ENCODE measurements at places on chromosomes 5 and 9. TPM values are rescaled to one million over a fixed set of nuclear protein-coding genes. Genes with fewer than 3 reads are reported as not detected.

DNA sequence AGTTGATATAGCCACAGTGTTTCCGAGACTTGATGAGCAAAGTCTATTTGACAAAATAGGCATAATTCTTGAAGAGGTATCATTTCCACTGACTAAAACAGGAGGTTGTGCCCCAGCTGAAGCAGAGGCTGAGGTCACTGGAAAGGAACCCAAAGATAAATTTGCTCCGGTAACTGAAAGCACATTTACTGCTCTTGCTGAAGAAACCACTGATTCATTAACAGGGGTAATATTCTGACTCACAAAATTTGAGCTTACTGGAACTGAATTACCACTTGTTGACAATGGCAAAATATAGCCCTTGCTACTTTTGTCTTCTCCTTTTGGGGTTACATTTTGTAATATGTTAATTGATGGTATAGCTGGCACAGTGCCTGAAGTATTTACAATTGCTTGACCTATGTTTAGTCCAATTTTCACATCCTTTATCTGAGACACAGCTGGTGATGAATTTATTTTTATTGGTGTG, 30.2 kb downstream of the MLANA start:
- H3K4me1 ChIP-seq, result no peaks in the 10 kb centered on the region
- H3K4me3 ChIP-seq, result no peak overlapping the region
- no peak for DNase-seq
- no peaks in the 10 kb centered on the region for H3K27me3 ChIP-seq
- peaks cover 43% of the 10 kb centered on the region for H3K36me3 ChIP-seq

DNA sequence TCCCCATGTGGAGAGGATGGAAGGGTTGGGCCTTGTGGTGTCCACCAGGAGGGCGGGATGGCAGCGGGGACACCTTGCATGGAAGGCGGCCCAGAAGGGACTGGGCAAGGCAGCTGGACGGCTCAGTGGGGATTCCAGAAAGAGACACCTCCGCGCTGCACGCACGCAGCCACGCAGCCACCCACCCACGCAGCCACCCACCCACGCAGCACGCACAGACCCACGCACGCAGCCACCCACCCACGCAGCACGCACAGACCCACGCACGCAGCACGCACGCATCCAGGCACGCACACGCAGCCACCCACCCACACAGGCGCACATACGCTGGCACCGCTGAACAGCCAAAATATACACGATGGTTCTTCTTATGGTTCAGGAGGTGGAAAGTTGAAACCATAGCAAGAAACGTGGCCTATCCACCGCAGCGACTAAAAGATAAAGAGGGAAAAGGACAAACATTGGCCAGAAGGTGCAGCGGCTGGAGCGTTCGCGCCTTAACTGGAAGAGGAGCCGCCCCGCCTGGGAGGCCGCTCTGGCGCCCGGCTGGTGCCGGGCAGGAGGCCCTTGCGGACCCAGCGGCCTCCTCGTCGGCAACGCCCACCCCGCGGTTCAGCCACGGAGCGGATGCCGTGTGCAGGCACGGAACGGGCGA, 22.2 kb upstream of the EXOC3 start:
- H3K4me3 ChIP-seq, result no peak overlapping the region
- peaks cover 14% of the 10 kb centered on the region for H3K36me3 ChIP-seq
- H3K27me3 ChIP-seq, result no peaks in the 10 kb centered on the region

DNA sequence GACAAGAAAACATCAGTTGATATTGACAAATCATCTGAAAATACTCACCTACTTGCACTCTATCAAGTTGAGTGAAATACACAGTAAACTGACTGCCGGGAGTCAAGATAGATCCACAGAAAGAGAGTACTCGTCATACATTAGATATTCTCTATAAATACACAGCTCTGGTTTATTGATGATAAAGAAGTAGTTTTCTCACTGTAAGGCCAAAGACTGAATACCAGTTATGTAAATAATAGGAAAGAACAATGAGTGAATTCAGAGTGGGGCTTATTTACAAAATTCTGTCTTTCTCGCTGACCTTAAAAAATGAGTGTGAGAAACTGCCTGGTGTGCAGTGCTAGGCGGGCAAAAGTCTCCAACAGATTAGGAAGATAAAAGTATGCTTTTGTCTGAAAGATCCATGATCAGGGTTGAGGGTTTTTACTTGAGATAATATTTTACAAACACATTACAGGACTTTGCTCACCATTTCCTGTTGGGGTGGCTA, 341.0 kb downstream of the KCTD16 start:
- H3K27me3 ChIP-seq, result no peaks in the 10 kb centered on the region
- no peak overlapping the region for H3K4me3 ChIP-seq
- no peaks in the 10 kb centered on the region for H3K4me1 ChIP-seq
- no peak overlapping the region for H3K27ac ChIP-seq

DNA sequence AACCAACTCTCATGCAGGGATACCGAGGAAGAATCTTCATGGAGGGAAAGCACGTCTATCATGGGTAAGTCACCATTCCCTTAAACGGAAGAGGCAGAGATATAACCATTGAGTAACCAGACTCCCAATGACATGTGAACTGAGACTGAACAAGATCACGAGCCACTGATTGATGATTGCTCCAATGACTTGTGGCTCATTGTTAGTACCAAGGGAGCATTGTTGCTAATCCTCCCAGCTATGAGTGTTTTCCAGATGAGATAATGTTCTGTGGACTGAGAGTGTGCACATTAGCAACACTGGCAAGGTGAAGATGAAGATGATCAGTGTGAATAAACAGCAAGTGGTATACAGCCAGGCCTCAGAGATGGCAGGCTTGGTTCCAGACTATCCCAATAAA, 219.2 kb upstream of the MAP3K1 start:
- no peak for DNase-seq
- H3K27ac ChIP-seq, result no peak overlapping the region
- H3K4me1 ChIP-seq, result peaks cover 20% of the 10 kb centered on the region
- H3K4me3 ChIP-seq, result no peak overlapping the region

- no peak for DNase-seq
- no peak overlapping the region for H3K27ac ChIP-seq
- peaks cover 2% of the 10 kb centered on the region for H3K4me1 ChIP-seq
- peaks cover 9% of the 10 kb centered on the region for H3K27me3 ChIP-seq
- no peaks in the 10 kb centered on the region for H3K36me3 ChIP-seq
Observed at GRCh38 chr5:1118738-1119137, 6.9 kb upstream of the SLC12A7 start.

- H3K27ac ChIP-seq, result no peak overlapping the region
- DNase-seq, result no peak
- H3K4me1 ChIP-seq, result no peaks in the 10 kb centered on the region
- no peak overlapping the region for H3K4me3 ChIP-seq
- no peaks in the 10 kb centered on the region for H3K27me3 ChIP-seq
- no peaks in the 10 kb centered on the region for H3K36me3 ChIP-seq
Observed at GRCh38 chr5:3175416-3175815, 420.2 kb upstream of the IRX1 start.

GRCh38 chr5:14551211-14551610, 30.4 kb upstream of the OTULINL start:
- no peak overlapping the region for H3K27ac ChIP-seq
- H3K4me1 ChIP-seq, result peaks cover 7% of the 10 kb centered on the region
- peaks cover 7% of the 10 kb centered on the region for H3K27me3 ChIP-seq
- DNase-seq, result no peak
- no peak overlapping the region for H3K4me3 ChIP-seq

GRCh38 chr5:1203968-1204692, 2.7 kb downstream of the SLC6A19 start:
- no peak overlapping the region for H3K27ac ChIP-seq
- no peak for DNase-seq
- no peaks in the 10 kb centered on the region for H3K36me3 ChIP-seq

DNA sequence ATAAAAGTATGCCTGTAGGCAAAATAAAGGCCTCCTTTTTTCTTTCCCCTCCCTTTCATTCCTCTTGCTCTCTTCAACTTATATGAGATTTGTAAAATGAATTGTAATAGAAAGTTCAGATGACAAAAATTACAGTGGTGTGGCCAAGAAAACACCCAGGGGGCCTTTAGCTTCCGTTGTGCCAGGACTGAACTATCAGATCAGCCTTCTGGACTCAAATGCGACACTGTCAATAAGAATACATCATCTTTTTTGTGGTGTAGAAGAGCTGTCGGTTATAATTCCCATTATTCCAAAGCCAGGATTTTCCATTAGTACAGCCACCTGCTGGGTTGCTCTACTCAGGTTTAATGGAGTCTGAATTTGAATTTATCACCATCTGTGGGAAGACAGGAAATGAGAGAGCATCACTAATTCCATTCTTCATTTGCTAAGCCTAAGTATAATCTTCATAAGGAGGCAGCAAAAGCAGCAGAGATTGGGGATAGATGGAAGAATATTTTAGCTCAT, 443.4 kb downstream of the ANXA1 start:
- no peak overlapping the region for H3K27ac ChIP-seq
- H3K27me3 ChIP-seq, result no peaks in the 10 kb centered on the region
- no peaks in the 10 kb centered on the region for H3K4me1 ChIP-seq
- no peak for DNase-seq

GRCh38 chr9:132756214-132756845, 86.1 kb downstream of the GTF3C4 start:
- no peak overlapping the region for H3K27ac ChIP-seq
- H3K4me1 ChIP-seq, result no peaks in the 10 kb centered on the region
- no peak overlapping the region for H3K4me3 ChIP-seq
- H3K36me3 ChIP-seq, result no peaks in the 10 kb centered on the region

GRCh38 chr5:125835293-125836172, 587.7 kb upstream of the GRAMD2B start:
- no peak overlapping the region for H3K4me3 ChIP-seq
- no peaks in the 10 kb centered on the region for H3K36me3 ChIP-seq
- DNase-seq, result no peak
- H3K27me3 ChIP-seq, result no peaks in the 10 kb centered on the region

DNA sequence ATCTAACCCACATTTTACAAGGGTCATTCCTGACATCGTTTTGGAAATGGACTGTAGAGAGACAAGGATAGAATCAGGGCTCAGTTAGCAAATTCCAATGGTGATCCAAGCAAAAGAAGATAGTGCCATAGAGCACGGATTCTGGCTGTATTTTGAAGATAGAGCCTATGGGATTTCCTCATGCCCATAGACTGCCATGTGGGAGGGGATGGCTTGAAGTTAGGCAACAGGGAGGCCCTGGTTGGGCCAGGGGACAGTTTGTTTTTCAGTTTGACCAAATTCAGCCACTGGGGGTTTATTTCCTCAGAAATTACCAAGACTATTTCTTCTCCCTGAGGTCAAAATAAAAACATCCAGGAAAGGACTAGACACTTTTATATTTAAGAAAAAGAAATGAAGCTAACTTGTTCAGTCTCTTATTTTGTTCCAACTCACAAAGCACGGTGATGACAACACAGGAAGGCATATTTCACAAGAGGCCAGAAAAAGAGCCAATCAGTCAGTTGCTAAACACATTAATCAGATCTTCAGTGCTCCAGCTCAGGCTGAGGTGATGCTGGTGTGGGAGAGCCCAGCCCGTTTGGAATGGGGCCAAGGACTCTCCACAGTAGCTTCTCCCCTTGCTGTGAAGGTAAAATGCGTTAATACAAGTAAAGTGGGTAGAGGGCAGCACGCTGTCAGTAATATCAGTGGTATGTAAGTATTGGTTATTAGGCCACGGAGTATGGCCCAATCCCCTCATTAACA, 4.4 kb upstream of the DCTN4 start:
- no peak for DNase-seq
- H3K4me1 ChIP-seq, result peaks cover 11% of the 10 kb centered on the region
- no peaks in the 10 kb centered on the region for H3K36me3 ChIP-seq
- no peaks in the 10 kb centered on the region for H3K27me3 ChIP-seq
- no peak overlapping the region for H3K4me3 ChIP-seq

DNA sequence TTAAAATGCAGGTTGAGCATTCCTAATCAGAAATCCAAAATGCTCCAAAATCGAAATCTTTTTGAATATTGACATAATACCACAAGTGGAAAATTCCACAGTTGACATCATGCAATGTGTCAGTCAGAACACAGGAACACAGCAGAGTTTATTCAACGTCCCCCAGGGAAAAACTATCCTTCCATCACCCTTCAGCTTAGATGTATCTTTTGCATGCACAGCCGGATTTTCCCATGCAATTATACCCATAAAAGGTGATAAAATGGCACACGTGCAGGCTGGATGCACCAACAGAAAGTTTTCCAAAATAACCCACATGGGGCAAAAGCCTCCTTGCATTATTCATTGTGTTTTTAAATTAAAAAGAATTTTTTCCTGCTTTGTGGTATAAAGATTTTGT, 71.2 kb downstream of the RAB24 start:
- H3K4me3 ChIP-seq, result no peak overlapping the region
- H3K4me1 ChIP-seq, result peaks cover 2% of the 10 kb centered on the region
- H3K36me3 ChIP-seq, result peaks cover 21% of the 10 kb centered on the region
- H3K27me3 ChIP-seq, result no peaks in the 10 kb centered on the region
- H3K27ac ChIP-seq, result no peak overlapping the region
- no peak for DNase-seq

- no peaks in the 10 kb centered on the region for H3K27me3 ChIP-seq
- no peak overlapping the region for H3K27ac ChIP-seq
- H3K4me3 ChIP-seq, result no peak overlapping the region
- no peak for DNase-seq
- H3K36me3 ChIP-seq, result peaks cover 75% of the 10 kb centered on the region
- peaks cover 76% of the 10 kb centered on the region for H3K4me1 ChIP-seq
Observed at GRCh38 chr5:80208381-80208780, 47.5 kb downstream of the SERINC5 start.

DNA sequence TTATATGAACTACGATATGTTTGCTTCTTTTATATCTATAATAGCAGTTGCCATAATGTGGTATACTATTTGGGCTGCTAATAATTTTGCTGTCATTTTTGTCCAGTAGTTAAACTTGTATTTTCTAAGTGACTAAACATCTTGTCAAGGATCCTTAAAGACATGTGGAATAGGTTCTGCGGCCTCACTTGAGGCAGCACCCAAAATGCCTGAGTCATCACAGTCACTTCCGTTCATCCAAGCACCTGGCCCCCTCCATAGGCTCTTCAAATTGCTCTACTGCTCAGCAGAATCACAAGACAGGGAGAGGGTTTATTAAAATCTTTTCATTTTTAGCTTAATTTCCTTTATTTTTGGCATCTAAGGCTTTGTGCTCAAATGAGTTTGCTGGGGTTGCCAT, 259.1 kb downstream of the AOPEP start:
- H3K4me3 ChIP-seq, result no peak overlapping the region
- no peak for DNase-seq
- no peaks in the 10 kb centered on the region for H3K36me3 ChIP-seq
- H3K27ac ChIP-seq, result no peak overlapping the region

GRCh38 chr5:10140195-10140973, 109.3 kb downstream of the ATPSCKMT start:
- DNase-seq, result no peak
- no peak overlapping the region for H3K4me3 ChIP-seq
- no peaks in the 10 kb centered on the region for H3K27me3 ChIP-seq
- no peaks in the 10 kb centered on the region for H3K36me3 ChIP-seq
- H3K27ac ChIP-seq, result no peak overlapping the region

SNAPC4 gene
- 9.4 TPM for total RNA-seq

KIF4B gene
- total RNA-seq, result not detected

CFAP77 gene
- total RNA-seq, result not detected

RFX3 gene
- total RNA-seq, result 11.8 TPM

TAF11L12 gene
- not detected for total RNA-seq

DAB2 gene
- total RNA-seq, result not detected
